Lung (tissue), 17 donors: ENCODE measurements at places on chromosomes 2 and 18. TPM values are rescaled to one million over a fixed set of nuclear protein-coding genes. Genes with fewer than 3 reads are reported as not detected.

ANO7 gene
- 0.98 TPM for total RNA-seq

THUMPD2 gene
- 8.3 TPM for total RNA-seq

MYOM1 gene
- 1.7 TPM for total RNA-seq

ROCK1 gene
- 115 TPM for total RNA-seq

RAPGEF4 gene
- total RNA-seq = 33.5 TPM
